RWPE2 (cell line): ENCODE measurements at places on chromosomes 6 and 20.

DNA sequence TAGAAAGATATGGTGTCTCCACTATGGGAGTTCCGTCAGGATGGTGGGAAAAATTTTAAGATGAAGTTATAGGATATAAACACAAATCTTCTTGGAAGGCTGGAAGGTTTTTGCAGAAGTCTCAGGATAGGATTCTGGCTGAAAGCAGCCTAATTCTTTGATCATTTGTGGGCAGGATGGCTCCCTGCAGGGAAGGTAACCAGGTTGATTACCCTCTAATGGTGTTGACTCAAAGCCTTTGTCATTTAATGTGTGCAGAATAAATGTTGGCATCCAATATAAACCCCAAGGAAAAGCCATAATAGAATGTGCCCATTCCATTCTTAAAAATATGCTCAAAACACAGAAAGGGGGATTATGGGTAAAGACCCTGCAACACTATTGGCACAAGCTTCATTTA lies 204.3 kb downstream of the EPM2A start:
- no peak for DNase-seq

- no peak for DNase-seq
Measured at GRCh38 chr20:41218466-41218865, 81.1 kb downstream of the PLCG1 start.

DNA sequence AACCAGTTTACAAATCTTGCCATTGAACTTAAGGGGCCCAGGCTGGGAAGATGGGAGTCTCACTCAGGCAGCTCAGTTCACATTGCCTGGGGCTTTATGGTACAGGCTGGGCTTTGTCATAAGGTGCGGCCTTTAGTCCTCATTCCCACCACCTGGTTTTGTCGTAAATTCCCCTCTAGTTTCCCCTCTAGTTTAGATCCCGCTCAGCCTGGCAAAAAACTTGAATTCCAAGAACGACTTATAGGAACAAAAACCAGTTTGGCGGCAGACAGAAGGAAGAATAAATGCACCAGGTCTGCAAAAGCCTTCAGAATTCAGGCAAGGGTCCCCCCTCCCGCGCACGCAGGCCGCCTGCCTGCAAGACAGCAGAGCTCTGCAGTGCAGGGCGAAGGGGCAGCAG lies 4.1 kb downstream of the BMP7 start:
- DNase-seq: no peak

- no peak for DNase-seq
Measured at GRCh38 chr6:36973647-36974046, 12.3 kb downstream of the MTCH1 start.

DNA sequence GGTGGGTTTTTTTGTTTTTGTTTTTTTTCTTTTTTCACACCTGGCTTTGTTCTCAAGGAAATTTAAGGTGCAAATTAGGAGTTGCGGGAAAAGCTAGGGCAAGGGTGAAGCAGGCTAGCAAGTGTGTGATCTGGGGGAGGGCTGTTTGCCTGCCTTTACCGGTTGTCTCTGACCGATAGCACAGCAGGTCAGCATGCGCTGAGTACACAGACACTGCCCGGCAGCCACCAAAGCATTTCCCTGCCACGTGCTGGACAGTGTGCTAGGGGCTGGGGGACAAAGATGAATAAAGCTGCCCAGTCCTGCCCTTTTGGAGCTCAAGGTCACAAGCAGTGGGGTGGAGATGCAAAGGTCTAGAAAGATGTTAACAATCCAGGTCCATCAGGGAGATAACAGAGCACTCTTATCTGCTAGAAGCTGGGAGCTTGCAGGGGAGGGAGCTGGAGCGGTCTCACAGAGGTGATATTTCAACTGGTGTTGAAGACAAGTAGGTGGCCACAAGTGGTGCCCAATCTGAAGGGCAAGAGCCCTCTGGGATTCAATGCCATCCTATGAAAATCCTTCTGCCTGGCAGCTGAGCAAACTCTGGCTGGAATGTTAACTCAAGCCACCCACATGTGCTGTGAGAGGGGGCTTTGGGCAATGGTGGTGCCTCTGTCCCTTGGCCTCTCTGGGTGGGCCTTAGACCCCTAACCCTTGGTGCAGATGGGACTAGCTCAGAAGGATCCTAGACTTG lies 24.5 kb downstream of the TTBK1 start:
- DNase-seq: no peak

DNA sequence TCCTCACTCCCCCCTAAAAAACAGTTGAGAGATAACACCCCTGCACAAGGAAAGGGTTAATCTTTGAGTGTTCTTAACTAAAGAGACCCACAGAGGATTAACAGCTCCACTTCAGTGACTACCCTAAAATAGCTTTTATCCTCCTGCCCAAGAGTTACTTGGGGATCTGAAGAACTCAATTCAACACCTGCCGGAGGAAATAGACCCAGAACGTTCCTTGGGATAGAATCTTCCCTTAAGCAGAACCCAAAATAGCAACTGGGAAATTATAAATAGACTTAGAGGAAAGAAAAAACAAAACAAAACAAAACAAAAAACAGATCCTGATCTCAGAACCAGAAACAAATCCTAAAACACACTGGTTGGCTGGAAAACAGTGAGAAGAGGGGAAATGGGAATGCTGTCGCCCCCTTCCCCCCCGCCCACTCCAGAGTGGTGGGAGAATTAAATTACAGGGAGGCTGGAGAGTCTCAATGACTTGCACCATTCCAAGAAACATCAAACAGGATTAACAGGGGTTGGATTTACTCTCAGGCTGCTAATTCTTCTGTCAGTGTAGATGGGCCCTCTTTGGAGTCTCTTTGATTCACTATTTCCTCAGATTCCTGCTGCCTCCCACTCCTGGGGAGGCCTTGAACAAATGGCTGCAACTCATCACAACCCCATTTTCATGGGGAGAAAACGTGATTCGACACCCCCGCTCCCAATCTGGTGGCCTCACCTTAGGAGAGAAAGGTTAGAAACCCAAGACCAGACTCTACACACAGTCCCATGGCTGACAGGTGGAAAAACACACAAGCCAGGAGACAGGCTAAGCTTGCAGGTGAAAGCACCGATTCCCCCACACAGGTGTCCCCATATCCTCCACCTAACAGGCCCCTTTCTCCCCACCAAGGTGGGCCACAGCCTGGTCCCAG lies 1.4 kb downstream of the PLAGL2 start:
- peak; percentile 65 for DNase-seq

DNA sequence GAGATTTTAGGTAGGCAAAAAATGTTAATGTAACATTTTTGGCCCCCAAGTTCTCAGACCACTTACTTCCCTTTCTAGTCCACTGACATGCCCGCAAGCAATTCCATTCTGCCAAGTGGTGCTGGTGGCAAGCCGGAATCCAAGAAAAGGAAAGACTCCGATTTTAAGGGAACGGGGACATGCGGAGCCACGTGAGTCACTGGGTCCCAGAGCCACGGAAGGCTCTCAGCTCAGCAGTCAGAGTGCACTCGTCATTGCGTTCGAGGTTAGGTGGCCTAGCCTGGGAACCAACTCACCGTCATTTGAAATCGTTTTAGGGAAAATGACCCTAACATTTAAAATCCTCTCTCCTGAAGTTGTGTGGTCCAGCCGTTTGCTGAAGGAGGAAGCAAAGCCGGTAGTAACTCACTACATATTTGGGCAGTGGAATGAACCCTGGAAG lies 711 bp upstream of the SIRT5 start:
- no peak for DNase-seq

DNA sequence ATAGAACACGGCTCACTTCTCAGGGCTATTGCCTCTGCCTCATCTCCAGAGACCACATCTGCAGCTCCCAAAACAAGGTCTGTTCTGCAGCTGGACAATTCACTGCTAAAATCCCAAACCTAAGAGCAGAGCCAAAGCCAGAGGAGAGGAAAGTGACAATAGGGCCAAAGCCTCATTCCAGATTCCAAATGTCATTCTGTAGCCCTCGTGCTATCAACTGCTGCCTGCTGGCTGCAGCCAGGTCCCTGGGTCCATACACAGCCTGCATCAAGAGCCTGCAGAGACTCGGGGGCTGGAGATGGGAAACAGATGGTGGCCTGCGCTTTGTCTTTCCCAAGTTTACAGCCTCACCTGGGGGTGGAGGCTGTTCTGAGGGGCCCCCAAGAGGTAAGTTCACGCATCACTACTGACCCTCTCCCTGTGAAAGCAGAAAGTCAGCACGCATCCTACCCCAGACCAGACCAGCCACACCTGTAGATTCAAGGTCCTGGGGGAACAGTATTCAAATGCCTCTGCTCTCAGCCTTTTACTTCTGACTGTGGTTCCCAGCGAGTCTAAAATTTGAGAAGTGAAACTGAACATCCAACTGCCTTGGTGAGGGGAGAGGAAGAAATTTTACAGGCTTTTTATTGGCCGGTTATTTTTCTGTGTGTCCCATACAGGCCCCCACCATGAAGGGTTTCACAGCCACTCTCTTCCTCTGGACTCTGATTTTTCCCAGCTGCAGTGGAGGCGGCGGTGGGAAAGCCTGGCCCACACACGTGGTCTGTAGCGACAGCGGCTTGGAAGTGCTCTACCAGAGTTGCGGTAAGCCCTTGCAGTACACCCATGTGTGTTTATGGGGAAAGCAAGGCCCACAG lies at the start of gene LY86:
Gene LY86 (plus strand): TSS at position 657 of the 860 bp plus-strand sequence. CDS start 15 bp downstream, at position 672.
- DNase-seq: no peak

DNA sequence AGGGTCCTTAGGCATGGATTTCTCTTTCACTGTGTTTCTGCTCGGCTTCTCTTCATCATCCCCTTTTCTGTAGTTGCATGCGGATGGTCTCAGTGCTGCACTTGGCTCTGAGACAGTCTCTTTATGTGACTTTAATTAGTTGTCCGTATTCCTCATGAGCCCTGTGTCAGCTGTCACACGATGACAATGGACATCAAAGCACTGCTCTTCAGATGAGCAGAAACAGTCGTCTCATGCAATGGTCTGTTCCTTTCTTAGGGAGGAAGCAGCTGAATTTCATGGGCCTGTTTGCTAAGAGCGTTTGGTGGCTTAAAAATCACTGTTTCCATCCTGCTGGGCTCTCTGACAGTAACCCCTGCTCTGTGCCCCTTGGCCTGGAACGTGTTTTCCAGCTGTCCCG lies 64.9 kb downstream of the SYTL3 start:
- no peak for DNase-seq
